ENCODE measurements at places on chromosomes 12 and 14. TPM values are rescaled to one million over a fixed set of nuclear protein-coding genes. Genes with fewer than 3 reads are reported as not detected.

DNA sequence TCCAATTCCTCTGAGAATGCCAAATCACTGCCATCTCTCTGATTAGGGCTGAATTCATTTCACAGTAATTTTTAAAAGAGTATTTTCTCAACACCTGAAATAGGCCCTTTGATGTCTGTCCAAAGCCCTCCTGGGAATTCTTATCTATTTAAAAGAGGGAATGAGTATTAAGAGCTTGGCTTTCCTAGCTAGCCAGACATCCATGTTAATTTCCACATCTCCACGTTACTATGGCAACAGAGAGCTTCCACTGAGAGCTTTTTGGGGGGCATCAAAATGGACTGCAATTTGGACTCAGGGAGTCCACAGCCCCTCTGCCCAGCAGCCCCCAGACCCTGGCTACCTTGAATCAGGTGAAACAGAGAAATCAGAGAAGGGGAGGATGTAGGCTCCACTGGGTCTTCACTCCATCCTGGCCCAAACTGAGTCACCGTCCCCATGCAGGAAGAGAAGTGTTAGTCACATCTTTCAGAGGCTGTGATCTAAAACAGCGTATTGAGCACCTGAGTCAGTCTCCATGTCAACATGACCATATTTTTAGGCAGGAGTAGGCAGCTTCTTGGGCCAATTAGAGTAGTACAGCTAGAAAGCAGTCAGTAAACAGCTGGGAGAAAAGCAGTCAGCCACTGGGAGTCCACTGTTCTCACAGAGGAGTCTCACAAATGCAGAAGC is 7.0 kb upstream of the FICD start:
- DNase-seq: no peak

GRCh38 chr12:51025338-51025835 is 797 bp downstream of the SLC11A2 start:
- DNase-seq: no peak

LMNTD1 gene
- total RNA-seq: not detected

KIF26A gene
- total RNA-seq: 0.26 TPM

DNA sequence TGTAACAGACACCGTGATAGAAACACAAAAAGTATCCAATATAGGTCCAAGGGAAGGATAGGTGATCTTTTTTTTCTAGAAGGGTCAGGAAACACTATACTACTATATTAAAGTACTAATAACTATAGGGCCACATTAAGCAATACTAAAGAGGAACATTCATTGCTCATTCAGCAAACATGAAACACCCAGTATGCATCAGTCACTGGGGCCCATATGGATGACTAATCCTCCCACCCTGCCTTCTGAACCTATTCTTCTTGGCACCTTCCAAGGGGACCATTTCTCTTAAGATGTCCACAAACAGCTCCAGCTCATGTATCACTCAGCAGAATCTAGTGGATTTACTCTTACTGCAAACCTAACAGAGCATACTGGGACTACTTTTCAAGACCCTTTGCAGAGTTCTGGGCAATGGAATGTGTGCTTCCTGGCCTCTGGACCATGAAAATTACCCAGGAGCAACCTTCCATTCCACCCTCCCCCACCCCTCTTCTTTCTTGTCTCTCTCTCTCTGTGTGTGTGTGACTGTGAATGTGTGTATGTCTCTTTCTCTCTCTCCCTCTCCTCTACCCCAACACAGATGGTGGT is 187.9 kb downstream of the EPS8 start:
- no peak for DNase-seq

PTGER2 gene
- 66.7 TPM for total RNA-seq

DNA sequence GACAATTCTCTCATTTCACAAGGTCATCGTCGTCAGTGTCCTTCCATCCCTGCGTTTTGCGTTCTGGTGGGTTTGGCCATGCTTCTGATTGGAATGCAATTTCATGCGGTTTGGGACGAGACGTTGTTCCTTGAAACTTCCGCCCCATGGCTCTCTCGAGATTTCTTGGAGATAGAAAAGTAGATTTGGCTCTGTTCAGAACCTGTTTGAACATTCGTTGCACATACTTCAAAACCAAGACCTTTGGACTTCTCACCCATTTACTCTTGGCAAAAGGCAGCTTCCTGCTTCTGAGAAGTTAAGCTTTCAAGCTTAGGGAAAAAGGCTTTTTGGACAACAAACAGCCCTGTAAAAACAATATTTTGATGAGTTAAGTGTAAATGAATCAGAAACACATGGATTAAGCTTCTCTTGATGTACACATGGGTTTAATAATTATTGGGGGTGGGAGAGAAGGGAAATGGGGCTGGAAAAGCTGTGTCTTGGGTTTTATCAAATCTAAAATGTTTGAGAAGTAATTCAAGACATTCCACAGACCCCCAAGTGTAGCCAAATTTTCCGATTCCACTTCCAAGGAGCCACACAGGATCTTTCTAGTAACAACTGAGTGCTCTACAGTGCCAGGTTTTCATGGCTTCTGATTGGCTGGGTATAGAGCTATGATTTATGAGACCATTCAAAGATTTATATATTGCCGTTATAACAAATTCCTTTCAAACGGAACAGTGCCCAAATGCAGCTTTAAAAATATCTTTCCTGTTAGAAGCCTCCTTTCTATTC is 467.2 kb downstream of the MED13L start:
- no peak for DNase-seq

ZFYVE26 gene
- 13.5 TPM for total RNA-seq

DNA sequence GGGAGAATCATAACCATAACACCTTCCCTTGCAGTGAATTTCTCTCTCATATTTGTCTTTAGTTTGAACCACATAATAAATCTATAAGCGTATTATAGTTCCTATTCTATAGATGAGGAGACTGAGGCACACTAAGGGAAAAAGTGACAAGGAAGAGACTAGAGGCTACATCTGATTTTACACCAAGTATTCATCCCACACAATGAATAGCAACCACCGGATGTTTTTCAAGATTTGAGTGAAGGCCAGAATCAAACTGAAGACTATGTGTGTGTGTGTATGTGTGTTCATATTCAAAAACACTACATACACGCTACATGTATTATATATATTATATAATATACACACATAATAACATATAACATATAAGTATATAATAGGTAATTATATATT is 4.7 kb downstream of the ASB2 start:
- DNase-seq: peak; percentile 69

- no peak for DNase-seq
These were observed 220.3 kb upstream of the ARID2 start for GRCh38 chr12:45509187-45509586.

ITGB7 gene
- total RNA-seq: 239 TPM

DNA sequence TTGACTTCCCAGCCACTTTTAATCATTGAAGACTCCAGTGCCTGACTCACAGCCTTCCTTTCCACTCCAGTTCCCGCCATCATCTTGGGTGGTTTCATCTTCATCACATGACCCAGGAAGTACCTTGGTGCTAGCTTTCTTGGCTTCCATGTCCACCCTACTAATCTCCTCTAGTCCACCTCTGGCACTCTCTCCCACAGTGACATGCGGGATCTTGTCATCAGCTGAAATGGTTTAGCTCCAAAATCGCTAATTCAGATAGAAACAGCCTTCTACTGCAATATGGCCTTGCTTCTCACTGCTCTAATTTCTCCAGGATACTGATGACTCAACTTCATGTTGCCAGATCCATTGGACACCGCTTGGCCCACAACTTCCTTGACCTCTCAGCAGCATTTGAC is 24.5 kb downstream of the WDR20 start:
- no peak for DNase-seq

DNA sequence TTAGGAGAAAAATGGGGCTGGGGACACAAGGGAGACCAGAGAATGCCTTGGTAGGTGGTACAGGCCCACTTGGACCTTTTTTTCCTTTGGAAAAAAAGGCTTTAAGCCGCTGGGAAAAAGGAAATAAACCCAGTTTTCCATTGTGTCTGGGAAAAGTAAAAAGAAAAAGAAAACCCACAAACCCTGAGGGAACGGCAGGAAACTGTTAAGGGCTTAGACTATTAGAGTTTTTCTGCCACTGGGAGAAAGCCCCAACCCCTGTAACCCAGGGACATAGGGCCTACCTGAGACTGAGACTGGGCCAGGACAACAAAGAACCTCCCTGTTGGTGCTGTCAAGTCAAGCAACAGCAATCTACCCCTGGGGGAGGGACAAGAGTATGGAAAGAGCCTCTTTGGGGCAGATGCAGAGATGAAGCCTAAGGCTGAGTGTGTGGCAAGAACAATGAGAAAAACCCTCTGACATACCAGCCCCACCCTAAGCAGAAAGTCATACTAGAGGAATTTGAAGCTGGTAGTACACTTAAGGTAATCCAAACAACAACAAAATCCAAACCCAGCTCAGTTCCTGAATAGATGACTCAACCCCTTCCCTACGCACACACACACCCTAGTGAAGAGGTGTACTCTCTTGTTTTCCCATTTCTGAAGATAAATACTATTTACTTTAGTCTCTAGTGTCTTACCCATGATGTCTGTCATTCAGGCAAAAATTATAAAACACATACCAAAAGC is 22.8 kb downstream of the ATF1 start:
- DNase-seq: no peak

SRRM4 gene
- not detected for total RNA-seq

DNA sequence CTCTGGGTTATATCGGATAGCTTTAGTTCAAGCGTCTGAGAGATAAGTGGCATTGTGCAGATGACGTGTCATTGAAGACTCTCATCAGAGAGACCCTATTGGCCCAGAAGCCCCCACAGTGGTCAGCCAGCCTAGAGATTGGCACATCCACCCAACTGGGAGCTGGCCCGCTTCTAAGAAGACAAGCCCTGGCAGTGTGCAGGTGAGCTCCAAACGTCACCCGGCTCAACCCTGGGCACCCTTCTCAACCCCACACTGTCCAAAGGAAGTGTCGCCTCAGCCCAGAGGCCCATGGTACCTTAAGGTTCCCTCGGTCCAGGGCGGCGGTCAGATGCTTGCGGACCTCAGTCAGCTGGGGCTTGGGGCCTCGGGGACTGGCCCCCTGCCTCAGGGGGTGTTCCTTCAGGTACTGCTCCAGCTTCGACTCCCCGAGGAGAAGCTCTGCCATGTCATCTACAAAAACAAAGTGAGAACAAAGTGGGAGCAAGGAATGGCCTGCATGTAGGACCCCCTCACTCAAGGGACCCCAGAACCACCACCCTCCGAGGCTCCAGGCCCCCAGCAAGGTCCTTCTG is 30.3 kb downstream of the TTC7B start:
- DNase-seq: no peak

DNA sequence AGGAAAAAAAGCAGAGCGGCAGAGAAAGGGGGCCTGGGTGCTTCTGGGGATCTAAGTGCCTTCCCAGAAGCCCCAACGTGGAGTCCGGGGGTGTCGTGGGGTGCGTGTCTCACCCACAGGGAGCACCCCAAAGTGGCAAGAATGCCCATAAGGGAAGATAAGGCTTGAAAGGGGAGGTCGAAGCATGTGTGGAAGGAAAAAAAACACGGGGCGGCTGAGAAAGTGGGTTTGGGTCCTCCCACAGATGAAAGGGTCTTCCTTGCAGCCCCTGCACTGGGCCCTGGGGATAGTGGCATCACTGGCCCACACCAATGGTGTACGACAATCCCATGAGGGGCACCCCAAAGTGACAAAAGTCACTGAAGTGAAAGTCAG is 275.5 kb downstream of the ALG10 start:
- DNase-seq: no peak

- no peak for DNase-seq
These were observed 246.1 kb downstream of the SSPN start for GRCh38 chr12:26441434-26441833.

HRK gene
- not detected for total RNA-seq

INHBE gene
- not detected for total RNA-seq

DNA sequence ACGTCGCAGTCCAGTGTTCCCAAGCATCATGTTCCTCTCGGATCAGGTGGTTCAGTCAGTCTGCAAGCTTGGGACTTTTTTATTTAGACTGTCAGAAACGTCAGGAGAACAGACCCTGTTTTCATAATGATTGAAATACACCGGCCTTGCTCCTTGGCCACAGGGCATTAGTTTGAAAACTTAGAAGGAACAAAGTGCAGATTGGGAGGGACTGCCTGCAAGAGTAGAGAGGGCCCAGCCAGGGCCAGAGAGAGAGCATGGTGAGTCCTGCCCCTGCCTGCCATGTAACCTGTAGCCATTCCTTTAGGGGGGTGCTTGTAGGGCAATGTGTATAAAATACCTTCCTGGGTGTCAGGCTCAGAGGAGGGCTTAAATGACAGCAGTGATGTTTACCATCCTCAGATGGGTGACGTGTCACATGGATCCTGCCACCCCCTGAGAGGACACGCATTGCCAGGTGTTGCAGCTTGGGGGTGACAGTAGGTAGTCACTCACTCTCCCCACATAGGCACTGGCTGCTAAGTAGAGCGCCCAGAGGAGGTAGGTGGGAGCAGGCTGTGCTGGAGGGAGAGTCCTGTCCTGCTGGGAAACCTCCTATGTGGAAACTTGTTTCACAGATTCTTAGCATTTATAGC is 45.7 kb downstream of the MMAB start:
- DNase-seq: no peak

DNA sequence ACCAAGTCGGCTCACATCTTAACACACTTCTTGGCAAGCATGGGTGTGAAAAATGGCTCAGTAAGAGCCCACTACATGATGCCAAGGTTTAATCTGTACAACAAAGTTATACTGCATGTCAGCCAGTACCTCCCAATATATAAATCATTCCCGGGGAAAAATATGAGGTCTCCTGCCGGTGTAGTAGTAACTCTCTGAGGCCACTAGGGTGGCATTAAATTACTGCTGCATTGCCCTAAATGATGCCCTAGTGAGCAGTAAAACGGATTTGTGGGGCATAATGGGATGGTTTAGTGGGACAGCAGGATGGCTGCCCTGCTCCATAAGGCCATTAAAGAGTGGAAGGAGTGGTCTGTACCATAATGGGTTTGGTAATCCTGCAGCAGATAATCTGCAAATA is 267.7 kb downstream of the MED13L start:
- DNase-seq: no peak

- no peak for DNase-seq
These were observed 3.1 kb downstream of the NUMB start for GRCh38 chr14:73455294-73455693.

DNA sequence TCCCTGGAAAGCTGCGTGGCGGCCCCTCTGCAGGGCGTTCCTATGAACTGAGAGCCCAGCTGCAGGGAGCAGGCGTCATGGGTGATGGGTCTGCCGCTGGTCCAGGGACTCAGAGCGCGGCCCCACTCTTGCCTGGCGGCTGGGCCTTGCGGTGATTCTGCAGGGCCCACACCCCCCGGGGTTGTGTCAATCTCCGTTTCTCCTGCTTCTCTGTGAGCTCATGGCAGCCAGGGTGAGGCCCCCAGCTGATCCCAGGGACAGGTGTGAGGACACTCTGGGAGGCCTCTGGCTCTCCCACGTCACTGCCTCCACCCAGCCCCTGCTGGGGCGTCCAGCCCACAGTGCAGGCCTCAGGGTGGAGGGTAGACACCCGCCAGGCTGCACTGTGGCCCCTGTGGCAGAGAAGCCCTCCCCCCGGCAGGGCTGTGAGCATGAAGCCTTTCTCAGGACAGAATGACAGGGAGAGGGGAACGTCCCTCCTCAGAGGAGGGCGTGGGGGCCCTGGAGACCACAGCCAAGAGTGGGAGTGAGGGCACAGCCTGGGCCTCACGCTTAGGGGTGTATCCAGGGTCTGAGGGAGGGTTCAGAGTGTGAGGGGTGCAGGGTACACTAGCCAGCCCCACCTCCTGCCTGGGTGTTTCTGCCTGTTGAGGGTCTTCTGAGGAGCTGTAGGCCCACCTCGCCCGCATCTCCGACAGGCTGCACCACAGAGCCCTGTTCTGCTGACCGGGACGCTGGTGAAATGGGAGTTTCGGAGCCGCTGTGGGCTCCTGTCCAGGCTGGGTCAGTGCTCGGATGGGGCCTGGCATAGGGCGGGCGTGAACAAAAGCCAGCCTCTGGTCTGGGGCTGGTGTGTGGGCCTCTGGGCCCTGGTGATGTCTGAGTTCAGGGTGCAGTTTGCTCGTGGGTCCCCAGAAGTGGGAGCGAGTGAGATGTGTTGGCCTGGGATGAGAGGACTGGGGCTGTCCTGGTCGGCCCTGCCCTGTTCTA is 26.7 kb upstream of the CRIP2 start:
- DNase-seq: no peak

Measured in activated CD4-positive, alpha-beta T cell treated with anti-CD3 and anti-CD28 coated beads, Interleukin-2, amount 10 ng/mL, durations not matched to agents 24 days and 14 days (primary cell).